ENCODE measurements at places on chromosomes 12 and 14.

DNA sequence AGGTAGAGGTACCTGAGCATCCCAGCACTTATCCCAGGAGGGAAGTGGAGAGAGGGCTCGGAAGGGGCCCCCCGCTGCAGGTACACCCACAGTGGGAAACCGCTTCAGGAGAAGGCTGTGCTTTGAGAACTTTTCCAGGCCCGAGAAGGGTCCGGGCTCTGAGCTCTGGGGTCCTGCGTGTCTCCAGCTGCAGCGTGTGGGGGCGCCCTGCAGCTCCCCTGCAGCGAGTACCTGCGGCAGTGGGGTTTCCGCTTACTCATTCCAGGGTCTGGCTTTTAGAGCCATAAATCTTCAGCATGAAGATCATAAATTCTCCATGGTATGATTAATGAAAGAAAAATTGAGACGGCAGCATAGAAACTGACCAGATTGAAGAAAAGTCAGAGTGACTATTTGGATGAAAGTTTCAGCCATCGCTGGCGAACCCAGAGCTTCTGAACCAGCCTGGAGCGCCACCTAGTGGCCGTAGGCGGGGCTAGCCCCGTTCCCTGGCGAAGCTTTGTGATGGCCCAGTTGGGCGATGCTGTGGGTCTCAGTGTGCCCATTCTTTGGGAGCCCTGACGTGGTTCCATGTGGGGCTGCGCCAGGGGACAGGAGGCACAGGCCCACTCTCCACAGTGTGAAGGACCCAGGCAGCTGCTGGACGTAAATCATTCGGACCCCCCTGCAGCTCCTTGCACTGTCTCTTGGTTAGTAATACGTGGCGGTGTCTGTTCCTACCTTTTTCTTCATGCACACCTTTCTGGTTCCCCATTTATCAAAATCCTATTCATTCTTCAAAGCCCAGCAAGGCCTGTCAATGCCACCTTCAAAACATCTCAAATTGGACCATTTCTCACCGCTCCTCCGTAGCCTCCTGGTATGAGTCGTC lies 198.2 kb downstream of the TSPAN9 start:
- DNase-seq: peak; percentile 72

DNA sequence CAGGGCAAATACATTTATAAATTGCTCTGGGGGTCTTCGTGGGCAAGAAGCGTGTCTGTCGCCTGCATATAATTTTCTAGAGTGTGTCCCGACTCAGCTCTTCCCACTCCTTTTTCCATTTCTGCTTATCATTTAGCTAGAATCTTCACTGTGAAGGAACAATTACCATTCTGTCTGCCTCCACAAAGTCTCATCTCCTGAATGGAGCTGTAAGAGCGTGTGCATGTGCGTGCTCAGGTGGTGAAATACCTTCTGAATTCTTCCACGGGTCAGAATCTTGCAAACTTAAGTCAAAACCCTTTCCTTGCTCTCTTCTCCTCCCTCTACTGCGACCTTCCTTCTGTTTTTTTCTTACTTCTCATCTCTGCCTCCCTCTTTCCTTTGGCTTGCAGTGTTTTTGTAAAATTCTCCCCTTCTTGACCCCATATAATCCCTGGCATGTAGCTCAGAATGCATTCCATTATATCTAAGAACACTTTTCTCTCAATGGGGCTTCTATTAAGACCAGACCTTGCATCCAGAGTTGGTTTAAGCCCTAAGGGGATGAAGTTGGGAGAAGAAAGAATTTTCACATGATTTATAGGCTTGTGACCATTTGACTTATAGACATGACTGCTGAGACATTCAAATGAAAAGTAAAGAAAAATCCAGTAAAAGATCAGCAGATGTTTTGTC lies 25.0 kb upstream of the GSG1 start:
- no peak for DNase-seq

GRCh38 chr14:35390577-35391387 lies 13.8 kb downstream of the NFKBIA start:
- peak; percentile 76 for DNase-seq

DNA sequence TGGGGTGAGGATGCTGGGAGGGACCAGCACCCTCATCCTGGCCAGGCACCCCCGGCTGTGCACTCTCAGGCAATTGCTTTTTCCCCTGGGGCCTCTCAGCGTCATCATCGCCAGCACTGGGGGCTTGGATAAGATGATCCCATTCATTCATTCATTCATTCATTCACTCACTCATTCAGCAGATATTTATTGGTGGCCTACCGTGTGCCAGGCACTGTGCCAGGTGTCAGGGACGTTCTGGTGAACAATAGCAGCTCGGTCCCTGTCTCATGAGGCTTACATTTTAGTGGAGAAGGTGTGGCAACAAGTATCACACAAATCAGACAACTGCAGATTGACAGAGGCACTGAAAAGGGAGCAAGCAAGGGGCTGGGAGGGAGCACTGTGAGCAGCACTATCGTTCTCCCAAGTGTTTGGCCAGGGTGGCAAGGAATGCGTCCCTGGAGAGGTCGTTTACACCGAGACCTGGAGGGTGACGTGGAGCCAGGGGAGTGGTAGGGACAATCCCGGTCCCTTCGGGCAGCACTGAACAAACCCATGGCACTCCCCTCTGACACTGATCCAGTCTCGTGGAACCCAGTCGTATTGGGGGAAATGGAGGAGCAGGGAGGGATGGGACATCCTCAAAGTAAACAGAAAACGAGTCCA lies 124.1 kb downstream of the PAPOLA start:
- no peak for DNase-seq

DNA sequence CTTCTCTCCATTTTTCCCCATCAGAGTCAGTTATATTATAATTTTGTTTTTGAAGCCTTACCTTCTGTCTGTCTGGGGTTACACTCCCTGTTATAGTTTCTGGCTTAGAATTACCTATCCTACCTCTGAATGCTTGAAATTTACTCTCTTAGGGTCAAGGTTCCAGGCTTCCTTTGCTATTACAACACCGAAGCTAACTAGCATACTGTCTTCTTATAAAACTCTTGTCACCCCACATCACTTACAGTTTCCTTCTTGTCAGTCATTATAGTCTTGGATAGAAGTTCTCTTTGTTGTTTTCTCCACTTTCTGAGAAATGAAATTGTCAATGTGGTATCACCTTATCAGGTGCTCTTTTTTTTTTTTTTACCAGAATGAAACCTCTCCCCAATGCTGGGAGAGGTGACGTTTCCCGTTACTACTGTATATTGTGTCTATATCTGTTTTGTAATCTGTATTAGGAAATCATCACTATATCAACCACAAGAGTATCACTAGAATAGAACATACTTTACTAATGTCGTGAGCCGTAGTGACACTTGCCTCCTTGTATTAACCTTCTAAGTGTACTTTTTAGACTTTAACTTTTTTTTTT lies 69.2 kb upstream of the PSMA6 start:
- no peak for DNase-seq

DNA sequence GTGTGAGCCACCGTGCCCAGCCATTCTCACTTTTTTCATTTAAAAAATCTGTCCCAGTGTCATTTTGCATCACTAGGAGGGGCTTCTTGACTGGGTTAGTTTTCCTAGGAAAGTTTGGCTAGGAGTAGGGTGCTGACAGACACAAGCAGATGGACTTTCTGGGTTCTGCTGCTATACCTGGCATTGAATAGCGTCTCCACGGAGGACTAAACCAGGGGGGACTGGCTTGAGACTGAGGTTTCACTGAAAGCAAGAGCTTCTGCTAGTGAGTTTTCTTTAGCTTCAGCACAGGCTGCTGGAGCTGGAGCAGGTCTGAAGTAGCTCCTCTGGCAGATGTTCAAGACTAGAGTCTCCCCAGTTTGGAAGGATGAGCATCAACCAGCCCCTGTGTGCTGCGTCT lies 1.4 kb downstream of the SLC10A1 start:
- DNase-seq: no peak

- no peak for DNase-seq
Measured at GRCh38 chr14:100060760-100061159, 4.5 kb upstream of the EVL start.

GRCh38 chr14:92860049-92860840 lies 62.7 kb upstream of the CHGA start:
- DNase-seq: no peak

DNA sequence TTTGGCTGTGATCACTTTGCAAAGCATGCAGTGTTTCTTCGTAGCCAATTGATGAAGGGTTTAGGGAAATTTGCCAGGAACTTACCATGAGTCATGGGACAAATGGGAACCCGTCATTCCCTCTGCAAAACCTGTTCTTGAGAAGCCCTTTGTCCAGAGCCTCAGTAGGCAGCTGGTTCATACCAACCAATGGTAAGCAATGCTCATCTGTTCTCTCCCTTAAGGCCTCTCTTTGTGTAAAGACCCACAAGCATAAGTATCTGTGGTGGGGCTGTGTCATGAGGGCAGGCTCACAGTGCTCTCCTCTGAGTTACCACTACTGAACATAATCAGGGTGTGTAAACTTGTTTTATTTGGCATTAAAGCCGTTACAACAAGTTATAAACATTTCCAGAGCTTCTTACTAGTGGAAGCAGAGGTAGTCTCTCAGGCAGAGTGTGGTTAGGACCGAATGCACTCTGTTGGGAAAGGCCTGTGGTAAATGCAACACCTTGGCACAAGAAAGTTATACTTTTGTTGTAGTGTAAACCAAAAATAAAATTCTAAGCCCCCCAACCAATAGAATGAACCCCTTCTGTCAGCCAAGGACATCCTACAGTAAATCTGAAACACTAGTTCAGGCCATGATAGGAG lies 119.8 kb downstream of the SINHCAF start:
- peak; percentile 85 for DNase-seq

DNA sequence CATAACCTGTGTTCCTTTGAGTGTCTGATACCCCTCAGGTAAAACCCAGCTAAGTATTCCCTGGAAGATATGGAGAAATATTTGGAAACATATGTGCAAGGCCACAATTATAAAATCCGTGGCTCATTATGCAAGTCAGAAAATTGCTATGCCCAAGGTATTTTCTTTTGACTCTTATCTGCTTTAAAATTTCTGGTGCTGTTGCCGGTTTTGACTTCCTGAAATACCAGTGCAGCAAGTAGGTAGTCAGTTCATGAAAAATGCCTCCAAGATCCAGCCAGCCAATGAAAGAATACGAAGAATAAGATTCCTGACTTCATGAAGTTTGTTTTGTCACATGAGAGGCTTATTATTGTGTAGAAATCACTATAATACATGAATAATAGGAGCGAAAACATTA lies 20.2 kb upstream of the FUT8 start:
- no peak for DNase-seq

- DNase-seq: no peak
Measured at GRCh38 chr12:39816671-39817185, 197.1 kb upstream of the ABCD2 start.

- DNase-seq: no peak
Measured at GRCh38 chr14:75752907-75753594, 92.0 kb downstream of the TTLL5 start.

GRCh38 chr12:1383758-1384157 lies 210.6 kb downstream of the FBXL14 start:
- no peak for DNase-seq

GRCh38 chr12:62860020-62860419 lies 74.9 kb downstream of the PPM1H start:
- DNase-seq: no peak
